Mesenteric fat pad (tissue), 1 donor: ENCODE measurements at places on chromosomes 7 and 10. TPM values are rescaled to one million over a fixed set of nuclear protein-coding genes. Genes with fewer than 3 reads are reported as not detected.

- no peak for DNase-seq
Measured at GRCh38 chr7:25084821-25085220, 40.2 kb downstream of the CYCS start.

DNA sequence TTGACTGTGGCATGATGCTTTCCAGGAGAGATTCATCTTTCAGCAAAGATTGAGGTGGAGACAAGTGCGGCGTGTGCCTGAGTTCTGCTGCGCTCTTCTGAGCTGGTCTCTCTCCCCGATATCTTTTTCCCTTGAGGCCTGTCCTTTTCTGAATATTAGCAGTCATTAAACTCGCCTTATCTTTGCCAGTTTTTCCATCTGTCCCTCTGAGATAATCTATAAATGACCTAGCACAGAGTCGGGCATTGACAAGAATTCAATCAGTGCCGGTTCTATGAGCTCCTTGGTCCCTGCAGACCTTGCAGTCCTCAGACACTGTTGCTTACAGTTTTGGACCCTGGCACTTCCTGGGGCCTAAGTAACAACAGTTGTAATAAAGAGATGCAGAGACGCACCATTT lies 89.7 kb upstream of the IKZF1 start:
- DNase-seq = no peak

DNA sequence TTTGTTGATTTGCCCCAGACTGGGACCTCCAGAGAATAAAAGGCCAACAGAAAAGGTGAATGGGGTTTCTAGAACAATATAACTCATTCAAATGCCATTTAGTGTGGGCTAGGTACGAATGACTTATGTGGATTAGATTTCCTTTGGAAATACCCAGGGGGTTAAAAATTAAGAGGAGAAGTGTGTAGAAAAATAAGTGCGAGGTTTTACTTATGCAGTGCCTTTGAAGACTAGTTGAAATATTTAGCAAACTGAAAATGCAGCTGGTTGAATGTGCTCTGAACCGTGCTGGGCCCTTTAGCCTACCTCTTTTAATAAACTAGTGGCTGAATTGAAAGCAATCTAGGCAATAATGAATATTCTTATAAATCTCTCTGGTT lies 180.6 kb downstream of the LRMDA start:
- DNase-seq = no peak

Gene UCN3
- not detected for total RNA-seq
